Renal pelvis (tissue), 12 donors: ENCODE measurements at places on chromosomes 6 and 20.

GRCh38 chr20:12063106-12063684, 145.5 kb downstream of the BTBD3 start:
- no peak for DNase-seq

DNA sequence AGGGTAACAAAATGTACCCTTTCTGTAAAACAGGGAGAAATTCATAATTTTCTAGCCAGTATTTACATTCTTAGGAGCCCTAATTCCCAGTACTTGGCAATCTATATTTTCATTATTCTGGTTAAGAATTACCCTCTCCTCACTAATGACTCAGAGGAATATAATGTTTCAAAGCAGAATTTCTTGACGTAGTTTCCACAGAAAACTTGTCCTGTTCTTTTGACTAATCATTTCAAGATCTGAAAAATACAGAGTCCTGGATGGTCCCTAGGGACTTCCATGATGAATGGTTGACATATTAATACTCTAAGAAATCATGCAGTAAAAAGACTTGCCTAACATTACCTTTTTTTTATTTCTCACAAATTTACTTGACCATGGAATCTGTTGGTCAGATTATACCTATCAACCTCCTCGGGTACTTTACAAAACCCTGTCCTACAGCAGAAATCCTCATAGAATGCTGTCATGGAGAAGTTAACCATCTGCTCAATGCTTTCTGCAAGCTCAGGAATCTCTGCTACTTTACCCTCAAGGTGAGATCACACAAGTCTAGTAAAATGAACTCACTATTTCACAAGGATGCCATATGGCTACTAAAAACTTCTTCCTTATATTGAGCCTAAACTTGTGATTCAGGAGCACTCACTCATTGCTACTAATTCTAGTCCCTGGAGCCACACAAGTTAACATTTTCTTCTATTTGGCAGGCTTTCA, 202.1 kb upstream of the CNR1 start:
- no peak for DNase-seq

DNA sequence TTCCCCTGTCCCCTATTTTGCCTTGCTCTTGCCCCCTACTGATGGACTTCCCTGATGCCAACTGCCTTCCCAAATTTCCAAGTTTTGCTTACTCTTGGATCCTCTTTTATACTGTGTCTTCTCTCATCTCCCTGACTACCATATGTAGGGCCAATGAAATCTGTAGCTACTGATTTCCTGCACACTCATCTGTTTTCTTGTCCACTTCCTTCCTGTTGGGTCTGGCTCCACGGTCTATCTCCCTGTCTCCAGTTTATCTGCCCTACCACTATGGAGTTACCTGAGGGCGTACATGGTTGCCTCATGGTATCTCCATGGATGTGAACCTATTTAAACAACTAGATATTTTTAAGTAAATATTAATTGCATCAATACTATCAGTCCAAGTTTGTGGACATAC, 140.3 kb upstream of the MCHR2 start:
- no peak for DNase-seq

- no peak for DNase-seq
Observed at GRCh38 chr20:15220778-15221565, 883.6 kb upstream of the FLRT3 start.

DNA sequence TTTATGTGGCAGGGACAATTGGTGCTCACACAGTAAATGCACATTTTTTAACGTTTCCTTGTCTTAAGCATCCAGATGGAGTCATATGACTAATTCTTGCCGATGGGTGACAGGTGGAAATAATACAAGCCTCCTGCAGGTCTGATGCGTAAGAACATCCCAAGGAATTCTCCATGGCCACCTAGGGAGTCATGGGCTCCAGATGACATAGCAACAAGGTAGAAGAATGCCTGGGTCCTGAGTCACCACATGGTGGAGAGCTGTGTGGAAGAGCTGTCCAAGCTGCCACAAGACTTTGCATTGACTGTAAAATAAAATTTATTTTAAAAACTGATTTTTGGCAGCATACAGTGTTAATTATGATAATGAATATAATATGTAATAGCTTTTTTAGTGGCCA, 77.0 kb upstream of the MAP3K7 start:
- no peak for DNase-seq

DNA sequence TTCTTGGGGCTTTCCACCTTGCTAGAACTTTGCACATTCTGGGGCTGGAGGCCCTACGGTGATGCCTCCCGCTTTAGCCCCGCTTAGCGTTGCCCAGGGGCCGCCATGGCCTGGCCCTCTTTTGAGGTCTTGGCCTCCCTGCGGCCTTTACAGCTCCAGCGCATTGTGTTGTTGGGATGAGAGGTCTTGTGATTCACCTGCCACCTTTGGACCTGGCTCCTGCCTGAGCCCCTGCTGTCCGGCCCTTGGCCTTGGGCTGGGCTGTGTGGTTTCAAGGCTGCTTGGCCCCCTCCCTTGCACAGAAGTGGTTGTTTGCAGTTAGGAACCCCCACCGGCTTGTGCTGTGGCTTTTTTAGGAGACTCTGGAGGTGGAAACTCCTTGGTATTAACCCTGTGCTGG, 61.0 kb upstream of the CDH4 start:
- DNase-seq: no peak
